ENCODE measurements at places on chromosomes 11 and 22.
A peak's percentile ranks its signal among the peaks of the same experiment; 100 is the strongest.

DNA sequence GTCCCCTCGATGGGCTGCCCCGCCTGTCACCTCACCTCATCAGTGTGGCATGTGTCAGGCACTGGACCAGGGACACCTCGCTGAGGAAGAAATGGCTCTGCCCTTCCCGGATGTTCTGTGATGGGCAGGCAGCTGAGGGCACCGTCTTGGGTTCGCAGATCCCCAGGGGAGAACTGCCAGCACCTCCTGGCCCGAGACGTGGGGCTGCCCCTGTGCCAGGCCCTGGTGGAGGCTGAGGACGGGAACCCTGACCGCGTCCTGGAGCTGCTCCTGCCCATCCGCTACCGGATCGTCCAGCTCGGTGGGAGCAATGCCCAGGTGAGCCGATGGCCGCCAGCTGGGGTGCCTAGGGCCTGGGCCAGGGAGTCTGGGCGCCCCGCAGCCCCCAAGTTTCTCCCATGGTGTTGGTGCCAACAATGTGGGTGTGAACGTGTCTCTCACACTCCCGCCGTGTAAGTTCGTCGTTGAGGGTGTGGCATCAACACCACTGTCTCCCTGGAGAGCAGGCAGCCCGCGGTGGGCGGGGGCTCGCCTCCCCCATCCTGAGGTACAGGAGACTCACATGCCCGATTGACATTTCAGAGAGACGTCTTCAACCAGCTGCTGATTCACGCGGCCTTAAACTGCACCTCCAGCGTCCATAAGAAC lies 7.3 kb upstream of the GTSE1 start:
- no peak for DNase-seq

- no peak for DNase-seq
Measured at GRCh38 chr22:36325154-36326031, 62.4 kb downstream of the MYH9 start.

GRCh38 chr11:17036666-17037658 lies 22.7 kb upstream of the PLEKHA7 start:
- DNase-seq: no peak

DNA sequence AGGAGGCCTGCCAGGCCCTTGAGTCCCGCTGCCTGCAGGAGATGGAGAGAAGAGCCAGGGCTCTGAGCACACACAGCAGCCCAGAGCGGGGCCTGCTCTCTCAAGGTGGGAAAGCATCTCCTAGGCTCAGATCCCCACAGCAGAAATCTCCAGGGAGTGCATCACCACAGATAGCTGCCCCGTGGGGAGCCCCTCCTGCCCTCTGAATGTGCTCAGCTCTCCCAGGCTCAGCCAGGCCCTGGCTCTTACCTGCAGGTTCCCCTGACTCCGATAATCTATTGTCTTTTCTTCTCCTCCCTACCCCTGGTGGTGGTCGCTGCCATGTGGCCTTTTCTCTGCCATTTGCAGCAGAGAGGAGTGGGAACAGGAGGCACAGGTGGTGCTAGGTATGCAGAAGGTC lies 49.9 kb downstream of the BTG4 start:
- no peak for DNase-seq

DNA sequence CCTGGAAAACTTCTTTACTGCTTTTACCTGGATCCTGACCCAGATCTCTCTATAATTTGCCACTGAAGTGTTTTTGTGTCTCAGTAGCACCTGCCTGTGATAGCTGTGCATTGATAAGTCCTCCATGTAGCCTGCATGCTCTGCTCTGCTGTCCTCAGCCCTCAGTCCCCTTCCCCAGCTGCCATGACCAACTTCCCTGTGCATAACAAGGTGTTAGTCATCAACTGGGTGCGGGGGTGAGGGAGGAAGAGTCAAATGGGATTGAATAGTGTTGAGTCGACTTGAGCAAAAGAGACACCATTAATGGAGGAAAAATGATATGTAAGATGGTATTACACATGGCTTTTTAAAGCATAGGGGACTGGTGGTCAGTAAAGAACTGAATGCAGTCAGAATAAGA lies 92.2 kb upstream of the PLET1 start:
- DNase-seq: no peak

DNA sequence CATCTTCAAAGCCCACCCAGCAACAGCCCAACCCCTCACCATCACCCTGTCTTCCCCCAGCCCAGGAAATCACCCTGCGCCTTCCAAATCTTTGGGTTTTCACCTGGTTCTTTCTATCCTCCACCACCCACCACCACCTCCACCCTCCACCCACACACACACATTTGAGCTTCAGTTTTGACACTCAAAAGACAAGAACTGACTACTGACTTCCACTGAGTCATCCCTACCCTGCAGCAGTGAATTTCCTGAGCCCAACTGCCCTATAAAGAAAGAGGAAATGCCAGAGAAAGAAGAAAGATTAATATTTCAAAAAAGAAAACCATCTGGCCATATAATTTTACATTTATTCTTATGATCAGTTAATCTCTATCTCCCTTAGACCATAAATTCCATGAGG lies 137.5 kb downstream of the CHST1 start:
- peak; percentile 41 for DNase-seq

DNA sequence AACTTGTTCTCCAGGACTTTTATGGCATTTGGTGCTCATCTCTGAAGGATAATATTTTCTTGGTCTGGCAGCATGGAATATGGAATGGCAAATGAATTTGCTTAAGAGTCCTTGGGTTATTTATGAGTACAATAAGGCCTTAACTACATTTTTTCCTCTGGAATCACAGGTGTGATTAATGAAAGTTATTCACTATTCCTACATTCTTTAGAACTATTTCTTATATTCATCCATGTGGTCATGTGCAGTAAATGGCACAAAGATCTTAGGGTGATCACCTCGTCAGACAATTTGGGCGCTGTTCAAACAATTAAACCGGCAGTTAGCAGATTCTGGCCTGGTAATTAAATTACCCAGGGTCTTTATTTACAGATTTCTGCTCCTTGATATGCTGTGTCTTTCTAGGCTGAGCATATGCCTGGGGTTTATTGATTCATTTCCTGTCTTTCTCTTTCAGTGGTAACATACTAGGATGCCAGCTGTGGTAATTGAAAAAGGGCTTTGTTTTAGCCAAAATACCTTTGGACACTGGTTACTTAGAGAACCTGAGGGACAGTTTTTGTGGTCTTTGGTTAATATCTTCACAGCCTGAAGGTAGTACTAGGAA lies 31.6 kb downstream of the SIK2 start:
- no peak for DNase-seq

- DNase-seq: no peak
Measured at GRCh38 chr11:121117788-121118187, 16.7 kb downstream of the TECTA start.

DNA sequence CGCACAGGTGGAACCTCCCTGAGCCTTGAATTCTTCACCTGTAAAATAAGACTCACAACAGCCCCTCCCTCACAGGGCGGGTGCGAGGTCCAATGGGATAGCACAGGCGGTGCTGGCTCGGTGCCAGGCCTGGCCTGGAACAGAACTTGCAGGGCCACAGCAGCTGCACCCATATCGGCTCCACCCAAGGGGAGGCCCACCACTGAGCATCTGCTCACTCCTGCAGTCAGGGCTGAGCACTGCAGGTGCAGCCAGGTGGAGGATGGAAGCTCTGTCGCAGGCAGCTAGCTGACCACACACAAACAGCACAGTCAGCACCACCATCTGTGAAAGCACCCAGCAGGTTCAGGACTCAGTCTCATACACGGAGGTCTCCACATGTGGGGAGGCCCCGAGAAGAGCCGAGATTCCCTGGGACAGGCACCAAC lies 19.6 kb downstream of the VPS37C start:
- no peak for DNase-seq

DNA sequence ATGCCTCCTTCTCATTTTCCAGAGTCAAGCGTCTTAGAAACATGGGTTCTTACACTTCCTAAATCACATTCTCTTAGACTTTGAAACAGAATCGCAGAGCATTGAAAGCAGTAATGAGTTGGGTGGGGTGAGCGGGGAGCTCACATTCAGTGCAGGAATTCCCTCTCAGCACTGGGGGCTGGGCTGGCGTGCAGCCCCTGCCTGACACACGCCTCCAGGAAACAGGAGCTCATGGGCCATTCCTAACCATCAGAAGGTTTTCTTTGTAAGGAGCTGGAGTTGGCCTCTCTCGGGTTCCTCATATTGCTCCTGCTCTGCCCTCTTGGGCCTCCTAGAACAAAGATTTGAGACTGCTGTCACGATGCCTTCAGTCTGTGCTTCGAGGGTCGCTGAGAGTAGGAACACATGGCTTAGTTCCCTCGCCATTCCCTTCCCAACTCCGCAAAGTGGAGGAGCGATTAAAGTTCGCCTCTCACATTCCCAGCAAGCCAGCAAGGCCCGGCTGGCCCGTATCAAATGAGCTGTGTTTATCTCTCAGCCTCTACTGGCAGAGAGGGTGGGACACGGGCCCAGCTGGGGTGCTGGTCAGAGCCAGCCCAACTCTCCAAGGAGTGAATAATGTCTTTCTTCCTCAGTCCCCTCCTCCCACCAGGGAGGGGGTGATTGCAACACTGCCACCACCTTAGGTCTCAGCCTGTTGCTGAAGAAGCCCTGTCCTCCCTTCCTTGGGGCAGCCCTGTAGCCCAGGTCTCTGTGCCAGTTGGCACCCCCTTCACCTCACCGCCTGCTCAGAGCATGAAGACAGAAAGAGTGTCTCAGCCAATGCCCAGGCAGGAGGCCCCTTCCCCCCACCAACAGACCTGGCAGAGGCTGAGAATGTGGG lies 10.4 kb downstream of the CHRDL2 start:
- DNase-seq: no peak
